ENCODE measurements at places on chromosomes 7 and 10.

GRCh38 chr7:132190683-132191082, 385.6 kb downstream of the PLXNA4 start:
- no peak for DNase-seq

- DNase-seq, result no peak
Measured at GRCh38 chr10:72204296-72204695, 11.5 kb upstream of the ANAPC16 start.

GRCh38 chr10:49162063-49162462, 26.1 kb downstream of the TMEM273 start:
- DNase-seq, result no peak

DNA sequence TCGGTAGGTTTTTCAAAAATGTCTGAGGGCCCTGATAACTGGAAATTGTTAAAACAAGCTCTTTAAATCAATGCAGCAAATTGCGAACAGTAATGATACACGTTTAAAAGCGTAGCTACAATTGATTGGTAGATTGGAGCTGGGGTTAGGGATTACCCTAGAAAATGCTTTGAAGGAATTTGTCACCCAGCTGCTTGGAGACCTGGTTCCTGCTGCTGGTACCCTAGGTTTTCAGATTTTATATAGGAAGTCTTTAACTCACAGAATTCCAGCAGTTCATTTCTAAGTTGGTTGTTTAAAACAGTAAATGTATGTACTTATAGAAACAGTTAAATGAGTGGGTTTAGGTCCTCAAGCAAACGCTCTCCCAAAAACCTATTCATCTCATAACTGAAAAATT, 1.5 kb downstream of the HECTD2 start:
- DNase-seq, result no peak

- DNase-seq, result no peak
Measured at GRCh38 chr7:80277434-80278427, 143.1 kb downstream of the GNAI1 start.

GRCh38 chr10:62199584-62199983, 69.1 kb downstream of the RTKN2 start:
- no peak for DNase-seq

DNA sequence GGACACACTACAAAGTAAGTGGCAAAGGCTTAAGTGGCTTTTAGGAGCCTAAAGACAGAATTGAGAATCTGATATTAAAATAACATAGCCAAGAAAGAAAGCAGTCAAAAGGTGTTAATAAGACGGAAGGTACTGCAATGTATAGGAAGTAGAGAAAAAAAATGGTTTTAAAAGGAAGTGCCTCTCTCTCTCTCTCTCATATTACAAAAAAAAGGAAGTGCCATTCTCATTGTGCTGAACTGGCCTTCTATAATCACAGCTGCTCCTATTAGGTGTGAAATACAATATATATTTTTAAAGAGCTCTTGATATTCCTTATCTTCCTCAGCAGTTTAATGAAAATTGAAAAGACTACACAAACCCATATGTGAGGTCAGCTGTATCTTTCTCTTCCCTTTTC, 199.4 kb upstream of the NPVF start:
- DNase-seq, result no peak

DNA sequence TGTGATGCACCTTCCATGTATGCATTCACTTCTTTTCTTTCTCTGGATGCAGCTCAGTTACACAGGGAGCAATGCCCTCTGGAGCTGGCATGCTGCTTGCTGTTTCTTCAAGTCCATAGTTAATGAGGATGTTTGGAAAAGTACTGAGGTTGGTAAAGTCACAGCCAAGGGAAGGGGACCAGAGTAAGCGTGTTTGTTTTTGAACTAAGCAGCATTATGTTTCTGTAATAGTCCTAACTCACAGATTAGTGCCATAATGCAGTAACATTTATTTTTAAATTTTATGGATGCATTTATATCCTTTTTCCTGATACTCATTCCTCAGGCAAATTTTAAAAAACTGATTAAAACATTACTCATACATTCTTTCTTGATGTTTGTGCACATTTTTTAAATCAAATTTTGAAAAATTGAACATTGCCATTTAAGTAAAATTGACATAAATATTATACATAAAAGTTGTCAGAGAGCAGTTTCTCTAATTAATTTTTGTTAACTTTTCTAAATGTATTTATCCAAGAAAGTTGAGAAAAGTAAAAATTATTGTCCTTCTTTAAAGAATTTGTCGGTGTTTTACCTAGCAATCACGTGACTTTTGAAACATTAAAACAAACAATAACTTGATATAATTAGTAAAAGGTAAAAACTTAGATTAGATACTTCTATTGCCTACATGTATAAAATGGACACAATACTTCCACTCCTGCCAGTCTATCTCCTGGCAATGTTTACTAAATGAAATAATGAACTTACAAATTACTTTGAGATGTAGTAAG, 659.6 kb upstream of the ANKRD30A start:
- no peak for DNase-seq

DNA sequence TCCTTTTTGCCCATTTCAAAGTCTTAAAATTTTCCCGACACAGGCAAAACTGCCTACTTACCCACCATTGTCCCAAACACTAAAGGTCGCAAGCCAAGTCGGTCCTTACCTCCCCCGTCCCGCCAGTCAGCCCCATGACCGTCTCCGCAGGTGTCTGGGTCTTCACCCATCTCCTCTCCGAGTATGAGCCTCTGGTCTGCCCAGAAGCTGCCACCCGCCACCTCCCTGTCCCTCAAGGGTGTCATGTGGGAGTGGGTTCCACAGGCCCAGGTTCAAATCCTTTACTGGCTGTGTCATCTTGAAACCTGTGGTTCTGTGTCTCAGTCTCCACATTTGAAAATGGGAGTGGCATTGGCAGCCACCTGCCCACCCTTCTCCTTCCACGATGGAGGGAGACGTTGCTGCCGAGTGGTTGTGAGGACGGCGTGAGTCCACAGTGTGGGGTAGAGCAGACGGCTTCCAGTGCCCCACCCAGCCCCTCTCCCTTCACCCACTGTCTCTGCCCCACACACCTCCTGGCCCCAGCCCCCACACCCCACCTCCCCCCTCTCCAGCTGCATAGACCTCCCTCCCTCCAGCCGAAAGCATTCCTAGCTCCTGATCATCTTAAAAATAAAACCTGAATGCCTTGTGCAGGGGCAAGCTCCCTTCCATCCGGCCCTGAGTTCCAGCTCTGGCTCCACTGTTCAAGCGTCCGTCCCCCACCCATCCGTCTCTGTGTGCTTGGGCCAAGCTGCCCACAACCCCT, 35.3 kb downstream of the FOXL3 start:
- no peak for DNase-seq

- DNase-seq, result no peak
Measured at GRCh38 chr7:11848251-11848650, 16.3 kb upstream of the THSD7A start.

GRCh38 chr7:76424413-76425111, at the start of gene ZP3:
Gene ZP3 (plus strand): TSS chr7:76424950. CDS start chr7:76424965, 15 bp downstream.
- DNase-seq, result no peak

DNA sequence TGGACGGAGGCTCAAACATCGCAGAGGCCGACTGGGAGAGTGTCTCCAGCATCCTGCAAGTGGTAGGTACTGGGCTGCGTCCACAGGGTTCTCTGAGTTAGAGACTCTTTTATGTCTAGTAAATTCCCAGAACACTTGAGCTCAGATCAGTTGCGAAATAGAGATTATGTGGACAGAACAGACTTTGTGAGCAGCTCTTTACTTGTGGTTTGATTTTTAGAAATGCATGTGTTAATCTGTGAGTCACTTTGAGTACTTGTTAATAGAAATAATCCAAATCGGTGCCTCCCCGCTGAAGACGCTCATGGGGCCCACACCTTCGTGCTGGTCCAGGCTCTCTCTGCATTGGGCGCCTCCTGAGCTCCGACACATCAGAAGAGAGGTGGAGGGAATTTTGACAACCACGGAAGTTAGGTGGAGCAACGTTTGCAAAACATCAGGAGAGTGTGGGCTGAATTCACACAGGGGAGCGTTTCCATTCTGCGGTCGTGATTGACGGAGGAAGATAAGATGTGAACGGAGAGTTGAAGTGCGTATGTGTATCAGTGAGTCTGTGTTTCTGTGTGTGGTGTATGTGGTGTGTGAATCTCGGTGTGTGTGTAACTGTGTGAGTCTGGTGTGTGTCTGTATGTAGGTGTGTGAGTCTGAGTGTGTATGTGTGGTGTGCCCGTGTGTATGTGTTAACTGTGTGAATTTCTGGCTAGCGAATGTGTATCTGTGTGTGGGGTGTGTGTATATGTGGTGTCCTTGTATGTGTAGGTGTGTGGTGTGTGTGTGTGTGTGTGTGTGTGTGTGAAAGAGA, 32.1 kb downstream of the PFKP start:
- DNase-seq, result no peak

GRCh38 chr10:44294726-44295412, 90.0 kb downstream of the CXCL12 start:
- no peak for DNase-seq

DNA sequence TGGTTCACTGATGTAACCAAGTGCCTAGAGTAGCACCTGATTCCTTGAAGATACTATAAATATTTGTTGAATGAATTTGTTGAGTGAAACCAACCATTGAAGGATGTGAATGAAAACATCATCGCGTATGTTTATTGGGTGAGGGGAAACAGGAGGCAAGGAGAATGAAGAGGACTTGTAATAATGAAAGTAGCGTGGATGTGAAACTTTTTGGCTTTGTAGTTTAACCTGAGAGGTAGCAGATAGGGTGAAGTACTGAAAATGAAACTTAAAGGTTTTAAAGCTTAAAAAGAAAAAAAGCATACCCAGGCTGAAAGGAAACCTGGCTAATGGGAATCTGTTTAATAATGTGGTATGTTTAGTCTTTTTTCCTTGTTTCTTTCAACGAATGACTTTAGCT, 5.2 kb downstream of the CCNY start:
- peak; percentile 34 for DNase-seq

DNA sequence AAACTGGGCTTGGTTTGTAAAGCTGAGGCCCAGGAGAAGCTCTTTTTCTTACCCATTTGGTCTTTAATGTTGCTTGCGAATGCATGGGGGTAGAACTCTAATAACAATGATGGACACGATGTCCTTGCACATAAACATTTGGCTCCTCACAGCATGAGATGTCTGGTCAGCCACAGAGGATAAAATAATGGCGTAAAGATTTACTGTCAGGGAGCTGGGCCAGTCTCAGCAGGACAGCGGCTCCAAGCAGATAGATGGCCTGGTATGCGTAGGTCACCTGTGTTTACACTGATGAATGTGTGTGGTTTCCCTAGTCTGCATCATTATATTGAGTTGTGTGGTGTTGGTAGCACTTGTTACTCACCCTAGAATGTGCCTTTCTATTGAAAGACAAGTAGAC, 537.4 kb downstream of the CNTNAP2 start:
- DNase-seq, result no peak

GRCh38 chr7:120941064-120941463, 9.5 kb upstream of the ING3 start:
- DNase-seq, result no peak

DNA sequence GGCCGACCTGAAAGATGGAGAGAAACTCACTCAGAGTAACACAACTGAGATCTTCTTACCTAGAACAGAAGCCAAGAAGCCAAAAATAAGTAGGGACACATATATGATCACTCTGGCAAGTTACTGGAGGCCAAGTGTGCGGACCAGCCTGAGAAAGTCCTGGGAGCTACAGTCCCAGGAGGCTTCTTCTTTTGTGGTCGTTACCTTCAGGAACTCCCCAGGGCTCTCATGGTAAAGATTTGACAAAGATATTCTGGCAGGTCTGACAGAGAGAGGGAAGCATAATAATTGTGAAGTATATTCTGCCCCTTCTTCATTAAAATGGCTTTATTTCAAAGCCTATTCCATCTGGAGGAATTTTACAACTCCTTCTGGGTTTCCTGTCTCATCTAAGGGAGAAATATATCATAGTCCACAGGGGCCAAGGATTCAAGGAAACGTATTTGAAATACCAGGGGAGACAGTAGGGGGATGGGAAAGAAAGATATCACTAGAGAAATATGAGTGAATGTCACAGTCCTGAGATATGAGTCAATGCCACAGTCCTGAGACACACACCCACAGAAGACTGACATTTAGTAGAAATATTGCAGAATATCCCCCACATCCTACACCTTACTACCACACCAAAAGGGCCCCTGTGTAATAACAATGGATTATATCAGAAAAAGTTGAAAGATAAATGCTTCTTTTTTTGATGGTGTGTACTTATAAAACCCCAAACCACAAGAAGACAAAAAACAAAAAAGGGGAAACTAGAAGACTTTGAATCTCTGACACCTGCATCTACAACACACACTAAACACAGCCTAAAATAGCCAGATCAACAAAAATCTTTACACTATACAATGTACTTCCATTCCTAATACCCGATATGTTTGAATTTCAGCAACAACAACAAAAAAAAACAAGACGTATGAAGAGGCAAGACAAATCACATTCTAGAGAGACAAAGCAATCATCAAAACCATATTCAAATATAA, 594.2 kb upstream of the NRG3 start:
- no peak for DNase-seq

DNA sequence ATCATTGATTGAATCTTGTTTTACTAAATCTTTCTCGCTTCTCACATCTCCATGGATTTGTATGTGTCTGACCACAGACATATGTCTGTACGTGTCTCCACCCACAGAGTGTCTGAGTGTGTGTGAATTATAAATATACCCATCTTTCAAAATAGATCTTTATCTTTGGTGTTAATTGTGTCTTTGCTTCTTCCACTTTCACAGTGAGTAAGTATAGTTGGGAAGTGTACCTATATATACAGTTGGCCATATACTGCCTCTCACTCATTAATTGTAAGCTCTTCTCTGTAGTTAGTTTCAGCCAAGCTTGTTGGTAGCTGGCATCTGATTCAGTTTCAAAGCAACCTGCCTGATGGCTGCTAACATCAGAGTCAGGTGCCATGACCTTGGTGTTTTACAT, 18.4 kb downstream of the EEPD1 start:
- no peak for DNase-seq

DNA sequence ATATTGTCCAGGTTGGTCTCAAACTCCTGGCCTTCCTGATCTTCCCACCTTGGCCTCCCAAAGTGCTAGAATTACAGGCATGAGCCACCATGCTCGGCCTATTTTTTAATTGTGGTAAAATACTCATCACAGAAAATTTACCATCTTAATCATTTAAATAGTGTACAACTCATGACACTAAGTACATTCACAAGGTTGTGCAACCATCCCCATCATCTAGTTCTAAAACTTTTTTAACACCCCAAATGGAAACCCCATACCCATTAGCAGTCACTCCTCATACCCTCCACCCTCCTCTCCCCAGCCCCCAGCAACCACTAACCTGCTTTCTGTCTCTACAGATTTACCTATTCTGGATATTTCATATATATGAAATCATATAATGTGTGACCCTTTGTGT, 90.3 kb downstream of the DOCK4 start:
- DNase-seq, result no peak

- no peak for DNase-seq
Measured at GRCh38 chr10:22427890-22428571, 82.7 kb downstream of the SPAG6 start.

- DNase-seq, result no peak
Measured at GRCh38 chr7:47914717-47915615, 33.3 kb downstream of the PKD1L1 start.

- DNase-seq, result no peak
Measured at GRCh38 chr10:85599081-85599480, 767.5 kb downstream of the GRID1 start.

GRCh38 chr10:89278034-89278535, 23.8 kb upstream of the IFIT2 start:
- no peak for DNase-seq
